ENCODE measurements at places on chromosomes 5 and 9.
A peak's percentile ranks its signal among the peaks of the same experiment; 100 is the strongest.

DNA sequence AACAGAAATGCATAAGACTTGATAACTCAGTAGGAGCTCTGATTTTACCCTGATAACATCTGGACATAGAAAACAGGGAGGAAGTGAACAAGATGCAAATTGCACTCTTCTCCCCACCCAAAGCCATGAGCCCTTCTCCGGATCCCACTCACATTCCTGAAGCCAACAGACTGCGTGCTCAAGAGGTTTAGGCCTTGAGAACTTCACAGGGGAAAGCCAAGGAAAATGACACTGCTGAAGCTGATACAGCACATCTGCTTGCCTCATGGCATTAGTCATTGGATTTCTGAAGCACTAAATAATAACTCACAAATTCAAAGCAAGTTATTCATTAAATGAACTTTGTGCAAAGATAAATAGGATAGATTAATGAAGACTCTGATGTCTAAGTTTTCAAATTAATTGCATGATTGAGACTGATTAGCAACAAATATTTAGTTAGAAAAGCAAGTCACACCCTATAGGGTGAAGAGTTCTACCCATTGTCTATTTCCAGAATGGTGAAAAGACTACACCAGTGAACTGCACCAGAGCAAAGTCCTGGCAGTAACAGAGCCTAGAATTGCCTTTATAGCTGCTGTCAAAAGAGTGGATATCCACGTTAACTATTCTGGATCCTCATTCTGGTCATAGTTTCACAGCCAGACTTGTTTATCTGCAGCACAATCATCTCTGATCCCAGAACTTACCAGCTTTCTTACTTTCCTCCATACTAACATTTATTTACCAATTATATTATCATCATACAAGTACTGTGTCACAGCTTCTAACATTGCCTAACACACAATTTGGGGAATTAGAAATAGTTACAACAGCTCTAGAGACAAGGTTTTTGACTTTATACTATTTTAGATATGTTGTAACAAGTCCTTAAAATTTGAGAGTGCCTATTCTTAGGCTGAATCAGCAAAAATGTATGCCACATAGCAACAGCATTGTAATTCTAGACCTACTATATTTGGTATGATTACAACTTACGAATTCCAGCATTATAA lies 432.1 kb upstream of the RGMB start:
- no peak for DNase-seq

DNA sequence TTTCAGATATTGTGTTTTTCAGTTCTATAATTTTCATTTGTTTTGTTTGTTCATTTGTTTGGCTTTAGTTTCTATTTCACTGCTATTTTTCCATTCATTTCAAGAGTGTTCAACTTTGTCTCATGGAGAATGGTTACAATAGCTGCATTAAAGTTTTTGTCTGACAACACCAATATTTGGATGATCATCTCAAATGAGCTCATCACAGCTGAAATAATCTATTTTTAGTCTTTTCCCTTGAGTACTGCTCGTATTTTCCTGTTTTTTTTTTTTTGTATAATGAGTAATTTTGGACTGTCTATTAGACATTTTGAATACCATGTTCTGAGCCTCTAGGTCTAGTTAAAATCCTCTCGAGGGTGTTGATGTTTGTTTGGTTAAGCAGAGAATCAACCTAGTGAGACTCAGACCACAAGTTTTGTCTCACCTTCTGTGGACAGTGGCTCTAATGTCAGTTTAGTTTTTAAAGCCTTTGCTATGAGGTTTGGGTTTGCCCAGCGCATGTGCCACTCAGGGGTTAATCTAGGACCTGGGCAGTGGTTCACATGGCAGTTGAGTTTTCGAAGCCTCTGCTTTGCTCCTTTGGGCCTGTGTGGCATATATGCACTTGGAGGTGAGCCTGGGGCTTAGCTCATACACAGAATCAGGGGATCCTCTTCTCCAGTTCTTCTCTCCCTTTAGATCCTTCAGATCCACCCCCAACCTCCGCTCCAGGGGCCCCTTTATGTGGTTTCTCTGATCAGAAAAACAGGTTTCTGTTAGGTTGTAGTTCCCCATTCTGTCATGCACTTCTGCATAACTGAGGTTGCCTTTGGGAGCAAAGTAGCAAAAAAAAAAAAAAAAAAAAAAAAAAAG lies 79.8 kb downstream of the ARSB start:
- peak; percentile 32 for DNase-seq

DNA sequence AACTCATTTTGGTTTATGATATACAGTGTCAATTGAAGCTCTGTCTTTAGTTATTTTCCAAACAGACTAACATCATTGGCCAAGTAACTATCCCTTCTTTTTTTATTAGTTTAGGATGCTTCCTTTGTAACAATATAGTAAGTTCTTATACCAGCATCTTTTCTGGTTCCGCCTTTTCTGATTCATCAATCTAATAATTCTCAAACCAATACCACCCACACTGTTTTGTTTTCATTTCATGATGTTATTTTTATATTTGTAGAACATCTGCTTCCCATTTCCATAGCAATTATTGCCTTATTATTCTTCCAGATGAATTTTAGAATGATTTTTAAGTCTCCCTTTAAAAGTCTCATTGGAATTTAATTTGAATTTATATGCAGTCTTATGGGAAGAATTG lies 218.1 kb downstream of the RFK start:
- no peak for DNase-seq

DNA sequence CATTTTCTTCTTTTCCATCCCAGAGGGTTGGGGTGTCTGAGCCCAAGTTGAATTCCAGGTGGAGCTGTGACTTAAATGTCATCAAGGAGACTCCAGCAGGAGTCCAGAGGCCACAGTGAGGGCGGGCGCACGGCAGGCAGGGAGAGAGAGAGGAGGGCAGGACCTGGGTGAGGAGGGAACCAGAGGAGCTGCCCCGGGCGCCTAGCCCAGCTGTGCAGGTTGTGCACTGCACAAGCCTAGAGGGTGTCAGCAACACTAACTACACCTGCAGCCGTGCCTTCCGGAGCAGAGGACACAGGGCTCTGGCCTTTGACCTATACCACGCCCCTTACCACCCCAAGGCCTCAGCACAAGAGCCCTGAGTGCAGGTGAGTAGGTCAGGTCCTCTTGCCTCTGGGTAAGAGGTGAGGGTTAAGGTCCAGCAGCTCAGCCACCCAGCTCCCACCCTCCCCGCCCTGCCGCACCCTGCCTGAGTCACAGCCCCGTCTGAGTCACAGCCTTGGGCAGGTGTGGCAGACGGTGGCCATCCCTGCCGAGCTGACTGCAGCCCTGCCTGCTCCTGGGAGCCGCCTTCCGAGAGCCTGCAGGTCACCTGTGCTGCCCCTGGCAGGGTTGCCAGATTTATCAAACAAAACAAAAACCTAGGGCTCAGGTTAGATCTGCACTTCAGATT lies 6.4 kb upstream of the AGPAT2 start:
- no peak for DNase-seq

- DNase-seq, result no peak
Measured at GRCh38 chr5:109312695-109313094, 97.1 kb downstream of the PJA2 start.

DNA sequence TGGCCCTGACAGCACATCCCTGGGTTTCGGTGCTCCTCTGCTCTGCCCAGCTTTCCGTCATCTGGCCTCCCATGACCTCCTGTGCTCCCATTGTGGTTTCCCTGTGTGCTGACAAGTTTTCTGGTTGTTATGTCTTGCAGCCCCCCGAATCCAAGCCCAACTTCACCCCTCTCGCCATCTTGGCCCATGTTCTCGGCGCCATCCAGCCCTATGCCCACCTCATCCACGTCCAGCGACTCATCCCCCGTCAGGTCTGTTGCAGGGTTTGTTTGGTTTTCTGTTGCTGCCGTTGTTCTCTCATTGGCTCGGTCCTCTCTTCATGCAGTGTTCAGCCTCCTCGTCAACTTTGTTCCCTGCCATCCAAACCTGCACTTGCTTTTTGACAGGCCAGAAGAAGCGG lies 196.4 kb downstream of the NR3C1 start:
- DNase-seq, result no peak

- no peak for DNase-seq
Measured at GRCh38 chr9:72933730-72934665, 18.9 kb downstream of the ALDH1A1 start.

DNA sequence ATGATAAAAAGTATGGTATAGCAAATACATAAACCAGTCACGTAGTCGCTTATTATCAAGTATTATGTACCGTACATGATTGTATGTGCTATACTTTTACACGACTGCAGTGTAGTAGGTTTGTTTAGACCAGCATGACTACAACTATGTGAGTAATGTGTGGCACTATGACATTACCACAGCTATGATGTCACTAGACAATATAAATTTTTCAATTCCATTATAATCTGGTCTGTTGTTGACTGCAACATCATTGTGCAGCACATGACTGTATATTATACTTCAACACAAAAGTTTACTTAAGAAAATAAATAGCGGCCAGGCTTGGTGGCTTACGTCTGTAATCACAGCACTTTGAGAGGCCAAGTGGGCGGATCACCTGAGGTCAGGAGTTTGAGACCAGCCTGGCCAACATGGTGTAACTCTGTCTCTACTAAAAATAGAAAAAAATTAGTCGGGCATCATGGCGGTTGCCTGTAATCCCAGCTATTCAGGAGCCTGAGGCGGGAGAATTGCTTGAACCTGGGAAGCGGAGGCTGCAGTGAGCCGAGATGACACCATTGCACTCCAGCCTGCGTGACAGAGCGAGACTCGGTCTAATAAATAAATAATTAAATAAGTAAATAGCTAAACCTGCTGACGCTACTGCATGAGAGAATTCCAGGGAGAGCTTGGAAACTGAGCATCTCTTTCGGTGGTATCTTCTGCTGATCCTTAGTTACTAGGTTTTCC lies 24.6 kb upstream of the JADE2 start:
- no peak for DNase-seq

DNA sequence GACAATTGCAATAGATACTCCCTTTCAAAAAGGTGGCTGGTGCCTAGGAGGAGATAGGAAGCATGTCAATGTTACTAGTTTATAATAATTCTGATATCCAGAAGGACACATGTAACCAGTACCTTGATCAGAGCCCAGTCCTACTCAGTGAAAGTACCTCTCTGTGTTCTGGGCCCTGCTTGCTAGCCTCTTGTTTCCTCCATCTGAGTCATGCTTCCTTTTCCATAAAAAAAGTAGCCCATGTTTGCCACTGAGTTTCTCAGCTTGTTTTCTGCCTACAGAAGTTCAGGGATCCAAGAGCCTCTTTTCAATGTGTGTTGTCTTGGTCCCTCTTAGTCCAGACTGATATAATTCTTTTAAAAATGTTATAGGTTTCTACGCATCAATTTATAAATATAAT lies 149.0 kb downstream of the SSBP2 start:
- DNase-seq, result no peak

- no peak for DNase-seq
Measured at GRCh38 chr5:142520885-142521284, 165.0 kb downstream of the FGF1 start.

DNA sequence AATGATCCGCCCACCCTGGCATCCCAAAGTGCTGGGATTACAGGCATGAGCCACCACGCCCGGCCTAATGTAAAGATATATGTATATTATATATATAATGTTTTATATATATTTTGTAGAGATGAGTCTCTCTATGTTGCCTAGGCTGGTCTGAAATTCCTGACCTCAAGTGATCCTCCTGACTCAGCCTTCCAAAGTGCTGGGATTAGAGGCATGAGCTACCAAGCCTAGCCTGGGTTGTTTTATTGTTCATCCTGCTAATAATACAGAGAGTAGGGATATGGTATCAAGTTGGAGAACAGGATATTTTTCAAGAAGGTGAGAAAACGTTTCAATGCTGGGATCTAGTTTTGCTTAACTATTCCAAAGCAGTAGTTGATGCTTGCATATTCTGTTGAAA lies 2.9 kb downstream of the SEC24A start:
- DNase-seq, result no peak

DNA sequence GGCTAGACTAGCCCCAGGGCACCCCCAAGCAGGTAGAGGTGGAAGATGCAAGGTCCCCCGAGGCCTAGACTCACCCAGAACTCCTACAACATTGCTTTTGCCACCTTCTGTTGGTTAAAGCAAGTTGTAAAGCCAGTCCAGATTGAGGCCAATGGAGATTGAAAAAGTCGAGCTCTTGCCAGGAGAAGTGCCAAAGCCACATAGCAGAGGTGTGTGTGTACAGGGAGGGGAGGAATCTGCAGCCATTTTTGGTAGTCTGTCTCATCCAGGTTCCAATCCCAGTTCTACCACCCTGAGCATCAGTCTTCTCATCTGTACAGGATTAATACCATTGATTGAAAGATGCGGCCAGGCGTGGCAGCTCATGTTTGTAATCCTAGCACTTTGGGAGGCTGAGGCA lies 12.3 kb upstream of the URM1 start:
- DNase-seq, result no peak

DNA sequence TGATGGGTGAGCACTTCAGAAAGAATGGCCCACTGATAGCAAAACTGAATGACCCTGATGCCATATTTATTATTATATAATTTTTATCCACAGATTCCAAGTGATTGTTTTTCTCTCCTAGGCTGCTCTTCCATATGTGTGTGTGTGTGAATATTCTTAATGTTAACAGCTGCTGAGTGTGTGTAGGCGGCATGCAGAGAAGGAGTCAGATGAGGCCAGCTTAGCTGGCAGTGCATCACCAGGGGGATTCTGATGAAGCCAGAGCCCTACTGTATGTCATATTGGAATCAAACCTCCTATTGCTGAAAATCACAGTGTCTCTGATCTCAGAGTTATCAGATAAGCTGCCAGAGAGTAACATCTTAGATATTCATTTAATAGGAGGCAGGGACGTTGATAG lies 177.1 kb downstream of the DMAC1 start:
- no peak for DNase-seq

DNA sequence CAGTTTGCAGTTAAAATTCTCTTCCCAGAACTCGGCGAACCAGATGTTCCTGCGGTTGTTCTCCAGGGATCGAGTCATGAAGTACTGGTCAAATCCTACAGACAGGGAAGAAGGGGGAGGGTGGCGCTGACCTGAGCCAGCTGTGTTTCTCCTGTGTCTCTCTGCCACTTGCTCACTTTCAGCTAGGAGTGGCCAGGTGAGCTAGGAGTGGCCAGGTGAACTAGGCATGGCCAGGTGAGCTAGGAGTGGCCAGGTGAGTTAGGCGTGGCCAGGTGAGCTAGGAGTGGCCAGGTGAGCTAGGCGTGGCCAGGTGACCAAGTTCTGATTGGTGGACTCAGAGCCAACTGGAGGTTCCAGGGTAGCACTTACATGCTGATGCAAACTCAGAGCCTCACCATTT lies 5.8 kb downstream of the GRM6 start:
- DNase-seq, result no peak

DNA sequence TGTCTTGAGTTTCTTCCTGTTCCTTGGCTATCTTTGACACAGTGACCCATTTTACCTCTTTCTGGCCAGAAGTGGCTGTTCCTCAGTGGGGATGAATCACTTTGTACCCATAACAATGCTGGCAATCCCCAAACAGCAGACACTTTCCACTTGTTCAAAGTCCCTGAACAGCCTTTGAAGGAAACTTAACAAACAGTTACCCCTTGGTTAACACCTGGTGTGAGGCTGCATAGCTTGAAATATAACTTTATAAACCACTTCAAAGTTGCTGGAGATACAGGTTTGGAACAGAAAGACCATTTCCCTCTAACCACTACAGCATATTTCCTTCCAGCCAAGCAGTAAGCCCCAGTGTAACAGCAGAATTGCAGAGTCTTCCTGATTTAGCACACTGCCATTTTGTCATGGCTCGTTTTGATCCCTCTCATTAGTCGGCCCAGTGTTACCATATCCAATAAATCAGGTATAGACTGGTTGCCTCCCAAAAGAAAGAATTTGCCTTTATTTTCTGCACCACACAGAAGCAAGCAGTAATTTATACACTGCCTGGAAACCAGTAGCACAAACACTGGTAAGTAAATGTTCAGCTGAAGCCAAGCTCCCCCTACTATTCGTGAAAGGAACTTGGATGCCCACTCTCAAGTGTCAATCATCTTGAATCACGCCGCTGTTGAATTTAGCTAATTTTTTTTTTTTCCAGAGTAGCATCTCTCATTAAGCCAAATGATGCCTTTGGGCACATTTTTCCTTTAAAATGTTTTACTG lies 225.9 kb downstream of the PIK3R1 start:
- DNase-seq, result peak; percentile 98
